Femur (tissue), 1 donor: ENCODE measurements at places on chromosomes 2 and 18.
A peak's percentile ranks its signal among the peaks of the same experiment; 100 is the strongest.

GRCh38 chr2:26086779-26087178 is 52.9 kb downstream of the RAB10 start:
- DNase-seq, result no peak

DNA sequence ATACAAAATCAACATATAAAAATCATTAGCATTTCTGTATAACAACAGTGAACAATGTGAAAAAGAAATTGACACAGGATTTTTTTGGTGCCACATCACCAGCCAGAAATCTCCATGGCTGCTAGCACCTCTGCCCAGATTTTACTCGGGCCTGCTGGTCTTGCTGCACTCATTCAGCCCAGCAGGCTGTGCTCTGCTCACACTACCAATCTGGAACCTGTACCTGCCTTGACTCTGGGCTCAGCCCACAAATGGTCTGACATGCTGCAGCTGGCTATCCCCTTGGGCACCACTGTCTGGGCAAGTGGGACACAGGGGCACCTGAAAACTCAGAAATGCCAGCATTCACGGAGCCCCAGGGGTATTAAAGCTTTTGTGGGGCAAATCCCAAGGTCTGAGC is 392.5 kb upstream of the NRXN1 start:
- no peak for DNase-seq

- no peak for DNase-seq
These were observed 22.1 kb downstream of the TNP1 start for GRCh38 chr2:216837740-216838139.

DNA sequence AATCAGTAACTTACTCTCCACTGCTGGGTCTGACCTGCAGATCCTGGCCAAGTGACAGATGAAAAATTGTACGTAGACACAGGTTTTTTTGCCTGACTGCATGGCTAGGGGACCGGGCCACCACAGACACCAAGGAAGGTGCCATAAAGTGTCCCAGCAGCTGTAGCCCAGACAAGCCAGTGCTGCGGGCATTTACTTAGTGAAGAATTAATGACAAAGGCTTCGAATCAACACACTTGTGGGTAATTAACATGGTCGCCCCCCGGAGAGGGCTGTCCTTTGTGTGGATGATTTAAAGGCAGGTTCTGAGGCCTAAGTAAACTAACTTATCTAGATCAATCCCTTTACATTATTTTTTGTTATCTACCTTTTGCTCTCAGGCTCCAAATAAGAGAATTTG is 1709.1 kb upstream of the LRRTM1 start:
- no peak for DNase-seq

GRCh38 chr2:233093721-233094120 is 33.6 kb downstream of the INPP5D start:
- DNase-seq, result no peak

GRCh38 chr2:161100211-161100895 is 59.9 kb upstream of the TANK start:
- no peak for DNase-seq

DNA sequence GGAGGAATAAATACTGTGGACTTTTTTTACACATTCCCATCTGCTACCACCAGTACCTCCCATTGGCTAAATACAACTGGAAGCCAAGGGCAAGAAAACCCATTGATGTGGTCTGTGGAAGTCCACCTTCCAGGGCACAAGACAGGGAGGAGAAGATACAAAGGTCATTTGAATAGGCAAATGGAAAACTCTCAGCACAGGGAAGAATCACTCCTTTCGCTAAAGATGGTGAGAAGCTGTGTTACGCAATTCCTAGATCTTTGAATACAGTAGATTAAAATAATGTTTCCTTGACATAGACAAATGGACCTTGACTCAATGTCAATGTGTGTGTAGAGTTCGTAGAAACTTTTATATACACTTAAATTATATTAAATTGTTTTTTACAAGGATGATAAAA is 70.9 kb upstream of the ERBB4 start:
- no peak for DNase-seq

DNA sequence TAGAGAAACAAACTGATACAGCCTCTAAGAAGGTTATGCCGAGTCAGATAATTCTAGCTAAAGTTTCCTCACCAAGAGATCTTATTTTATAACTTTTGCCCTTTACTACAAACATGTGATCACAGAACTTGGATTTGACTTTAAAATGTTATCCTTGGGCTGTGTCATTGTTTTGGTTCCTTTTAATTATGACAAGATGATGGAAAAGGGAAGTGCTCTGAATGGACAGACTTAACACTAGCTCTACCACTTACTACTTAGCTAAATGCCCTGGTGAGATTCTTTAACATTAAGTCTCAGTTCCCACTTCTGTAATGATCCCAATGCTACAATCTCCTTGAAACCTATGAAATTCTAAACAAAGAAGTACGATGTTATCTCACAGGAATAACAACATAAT is 69.9 kb downstream of the RTTN start:
- DNase-seq, result no peak

DNA sequence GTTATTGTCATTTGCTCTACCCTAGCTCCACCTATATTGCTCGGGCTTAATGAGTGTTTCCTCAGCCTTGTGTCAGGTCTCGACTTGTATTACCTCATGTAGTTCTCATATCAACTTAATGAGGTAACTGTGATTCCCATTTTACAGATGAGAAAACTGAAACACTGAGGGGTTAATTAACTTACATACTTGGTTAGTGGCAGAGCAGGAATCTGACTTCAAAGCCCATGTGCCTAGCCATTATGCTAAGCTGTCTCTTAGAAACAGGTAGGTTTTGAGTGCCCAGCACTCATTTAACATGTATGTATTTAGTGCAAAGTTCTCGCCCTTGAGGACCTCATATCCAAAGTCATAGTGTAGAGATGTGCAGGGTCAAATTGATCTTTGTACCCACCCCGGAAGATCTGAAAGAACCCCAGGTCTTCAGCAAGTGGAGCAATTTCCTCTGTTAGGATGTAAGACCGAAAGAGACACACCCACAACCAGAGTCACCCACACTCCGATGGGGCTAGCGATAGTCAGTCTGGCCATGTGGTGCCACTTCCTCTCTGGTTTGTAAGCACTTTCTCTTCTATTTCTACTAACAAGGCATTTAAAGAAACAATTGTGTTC is 121.0 kb upstream of the SLC39A10 start:
- DNase-seq, result peak; percentile 43

GRCh38 chr2:71938659-71939587 is 208.7 kb downstream of the CYP26B1 start:
- peak; percentile 11 for DNase-seq

DNA sequence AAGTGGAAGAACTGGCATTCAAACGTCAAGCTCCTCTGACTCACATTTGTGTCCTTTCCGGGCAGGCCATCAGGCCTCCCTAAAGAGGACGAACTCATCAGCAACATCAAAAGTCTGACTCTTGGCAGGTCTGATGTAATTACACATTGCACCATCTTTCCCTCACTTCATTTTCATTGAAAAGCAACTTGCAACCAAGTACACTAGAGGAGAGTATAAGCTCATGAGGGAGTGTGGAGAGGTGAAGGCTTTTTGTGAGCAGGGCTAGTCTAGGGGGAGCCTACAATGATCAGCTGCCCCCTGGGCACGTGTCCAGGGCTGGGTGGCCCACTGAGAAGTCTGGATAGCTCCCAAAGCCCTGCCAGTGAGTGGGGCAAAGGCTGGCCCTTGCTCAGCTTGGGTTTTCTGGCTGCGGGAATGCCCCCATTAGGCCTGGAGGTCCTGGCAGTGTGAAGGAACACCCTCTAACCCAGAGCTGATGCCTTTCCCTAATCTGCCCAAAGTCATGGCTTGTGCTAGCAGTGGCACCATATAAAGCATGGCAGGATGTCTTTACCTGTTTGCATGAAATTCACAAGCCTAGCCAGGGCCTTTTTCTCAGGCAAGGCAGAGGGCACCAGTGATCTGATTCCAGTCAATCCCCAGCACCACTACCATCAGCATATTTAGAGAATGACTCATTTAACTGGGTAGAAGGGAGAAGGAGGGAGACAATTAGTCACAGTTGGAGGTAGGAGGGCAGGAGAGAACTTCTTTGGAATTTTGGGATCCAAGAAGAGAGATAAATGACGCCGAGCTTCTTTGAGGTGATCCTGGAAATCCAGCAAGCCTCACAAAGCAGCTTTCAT is 8.5 kb upstream of the DAW1 start:
- DNase-seq, result no peak

GRCh38 chr2:239171643-239172042 is 229.2 kb downstream of the HDAC4 start:
- no peak for DNase-seq

DNA sequence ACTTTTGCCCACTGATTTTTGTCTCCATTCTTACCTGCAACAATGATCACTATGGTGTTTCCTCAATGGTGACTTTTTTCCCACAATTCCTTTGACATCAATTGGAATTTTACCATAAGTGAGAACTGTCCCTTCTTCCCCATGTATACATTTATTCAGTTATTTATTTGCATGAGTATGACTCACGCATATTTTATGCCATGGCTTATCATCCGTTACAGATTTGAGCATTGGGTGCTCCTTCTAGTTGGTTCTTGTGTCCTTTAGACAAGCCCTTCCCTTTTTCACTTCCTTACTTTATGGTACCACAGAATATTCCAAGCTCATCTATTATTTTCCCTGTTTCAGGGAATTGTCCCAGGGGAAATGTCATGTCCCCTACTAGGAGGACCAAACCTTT is 7.6 kb downstream of the COX5B start:
- no peak for DNase-seq

GRCh38 chr2:139721411-139721995 is 941.3 kb upstream of the NXPH2 start:
- DNase-seq, result no peak
